Stimulated activated CD8-positive, alpha-beta memory T cell treated with anti-CD3 and anti-CD28 coated beads, Interleukin-15, amount 100 ng/mL, for 4 hours (primary cell): ENCODE measurements at places on chromosomes 6 and 20.

GRCh38 chr6:35955970-35956369 lies 35.1 kb upstream of the SRPK1 start:
- no peak for DNase-seq

- no peak for DNase-seq
These were observed 105.1 kb upstream of the HCRTR2 start for GRCh38 chr6:55069132-55069781.

DNA sequence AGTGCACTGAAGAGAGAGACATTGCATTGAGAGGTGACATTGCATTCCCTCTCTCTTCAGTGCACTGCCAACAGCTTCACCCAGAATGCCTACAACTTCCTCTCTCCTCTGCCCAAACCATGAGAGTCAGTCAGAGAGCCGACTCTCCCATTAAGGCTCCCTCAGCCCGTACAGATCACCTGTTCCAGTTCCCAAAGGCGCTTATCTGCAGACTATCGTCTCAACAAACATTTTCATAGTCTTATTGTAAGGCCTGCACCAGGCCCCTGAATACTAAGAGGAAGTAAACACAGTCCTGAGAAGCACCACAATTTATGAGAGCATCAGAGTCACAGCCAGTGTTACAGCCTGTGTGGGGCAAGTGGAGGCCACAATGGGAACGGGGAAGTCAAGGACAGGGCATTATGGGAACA lies 53.7 kb downstream of the GFOD1 start:
- DNase-seq: no peak

DNA sequence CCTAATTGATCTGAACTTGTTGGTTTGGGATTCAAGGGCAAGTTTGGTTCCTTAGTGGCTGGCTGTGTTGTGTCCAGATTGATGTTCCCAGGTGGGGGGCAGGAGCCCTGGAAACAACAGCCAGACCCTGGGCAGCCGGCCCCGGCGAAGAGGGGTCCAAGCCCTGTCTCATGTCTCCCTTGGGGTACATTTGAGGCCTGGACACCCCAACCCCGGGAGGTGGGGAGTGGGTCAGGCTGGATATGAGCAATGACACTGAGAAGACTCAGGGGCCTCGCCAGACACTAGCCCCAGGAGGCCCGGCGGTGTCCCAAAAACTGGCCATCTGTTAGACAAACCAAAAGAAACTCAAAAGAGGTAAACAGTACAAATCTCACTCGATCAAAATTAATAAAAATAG lies 79.6 kb downstream of the YTHDF1 start:
- DNase-seq: no peak

DNA sequence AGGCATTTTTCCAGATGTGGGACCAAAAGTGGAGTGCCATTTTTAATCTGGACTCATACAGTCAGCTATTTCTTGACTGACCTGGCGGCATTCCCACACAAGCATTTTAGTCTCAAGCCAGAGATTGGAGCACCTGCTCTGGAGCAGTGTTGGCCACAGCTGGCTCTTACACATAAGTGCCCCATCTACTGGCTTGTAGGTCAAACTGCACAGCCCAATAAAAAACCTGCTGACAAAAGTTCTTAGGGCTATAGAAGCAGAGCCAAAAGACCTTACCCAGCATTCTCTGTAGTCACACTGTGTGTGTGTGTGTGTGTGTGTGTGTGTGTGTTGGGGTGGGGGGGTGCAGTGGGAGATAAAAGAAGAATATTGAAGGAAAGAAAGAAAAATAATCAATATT lies 38.6 kb upstream of the SENP6 start:
- DNase-seq: no peak

DNA sequence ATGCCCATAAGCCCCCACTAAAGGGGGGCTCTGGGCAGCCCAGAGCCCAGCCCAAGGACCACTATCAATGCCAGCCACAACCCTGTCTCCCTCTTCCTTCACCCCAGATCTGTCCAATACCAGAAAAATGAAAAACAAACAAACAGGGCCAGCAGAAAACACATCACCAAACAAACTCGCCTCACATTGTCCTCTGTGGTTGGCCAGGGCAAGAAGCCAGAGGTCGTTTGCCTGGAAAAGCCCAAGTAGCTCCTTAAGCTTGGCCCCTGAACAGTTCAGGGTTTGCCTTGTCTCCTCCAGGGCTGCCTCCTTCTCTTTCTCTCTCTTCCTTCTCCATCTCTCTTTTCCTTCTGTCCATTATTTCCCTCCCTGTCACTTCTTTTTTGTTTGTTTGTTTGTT lies 10.1 kb upstream of the SCUBE3 start:
- no peak for DNase-seq

DNA sequence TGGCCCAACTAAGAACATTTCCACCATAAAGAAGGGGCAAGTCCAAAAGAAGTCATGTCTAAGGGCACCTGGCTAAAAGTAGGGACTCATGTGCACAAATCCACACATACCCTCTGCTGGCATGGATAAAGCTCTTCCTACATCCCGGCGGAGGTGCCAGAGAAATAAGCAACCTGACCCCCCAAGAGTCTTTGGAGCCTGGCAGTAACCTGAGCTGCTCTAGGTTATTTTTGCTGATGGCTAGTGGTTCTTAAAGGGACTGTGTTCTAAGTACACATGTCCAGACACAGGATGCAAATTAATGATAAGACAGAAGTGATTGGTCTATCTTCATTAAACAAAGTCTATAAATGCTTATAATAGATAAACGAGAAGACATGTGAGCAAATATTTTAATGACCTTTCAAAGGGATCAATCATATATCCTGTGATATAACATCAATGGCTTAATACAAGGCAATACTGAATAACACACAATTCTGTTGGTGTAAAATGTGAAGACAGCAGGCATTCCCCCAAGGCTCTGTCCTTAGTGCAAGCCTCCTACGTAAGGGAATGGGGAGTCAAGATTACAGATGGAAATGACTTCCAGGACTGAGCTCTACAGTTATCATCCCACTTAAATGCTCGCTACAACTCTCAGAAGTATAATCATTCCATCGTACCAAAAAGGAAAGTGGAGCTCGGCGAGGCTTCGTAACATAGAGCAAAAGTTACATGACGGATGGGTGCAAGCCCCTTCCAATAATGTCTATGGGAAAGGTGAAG lies 52.5 kb downstream of the HIVEP2 start:
- no peak for DNase-seq

GRCh38 chr6:1724124-1724523 lies 114.4 kb downstream of the FOXC1 start:
- DNase-seq: no peak

DNA sequence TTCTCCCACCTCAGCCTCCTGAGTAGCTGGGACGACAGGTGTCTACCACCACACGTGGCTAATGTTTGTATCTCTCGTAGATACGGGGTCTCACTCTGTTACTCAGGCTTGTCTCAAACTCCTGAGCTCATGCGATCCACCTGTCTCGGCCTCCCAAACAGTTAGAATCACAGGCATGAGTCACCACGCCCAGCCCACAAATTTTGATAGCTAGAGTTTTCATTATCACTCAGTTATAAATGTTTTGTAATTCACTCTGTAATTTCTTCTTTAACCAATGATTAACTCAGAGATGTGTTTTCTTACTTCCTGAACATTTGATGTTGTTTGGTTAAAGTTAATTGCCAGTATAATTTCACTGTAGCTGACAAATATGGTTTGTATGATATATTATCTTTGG lies 249.3 kb downstream of the SMOC2 start:
- DNase-seq: no peak

GRCh38 chr6:2111162-2111677 lies 134.2 kb downstream of the GMDS start:
- DNase-seq: no peak

DNA sequence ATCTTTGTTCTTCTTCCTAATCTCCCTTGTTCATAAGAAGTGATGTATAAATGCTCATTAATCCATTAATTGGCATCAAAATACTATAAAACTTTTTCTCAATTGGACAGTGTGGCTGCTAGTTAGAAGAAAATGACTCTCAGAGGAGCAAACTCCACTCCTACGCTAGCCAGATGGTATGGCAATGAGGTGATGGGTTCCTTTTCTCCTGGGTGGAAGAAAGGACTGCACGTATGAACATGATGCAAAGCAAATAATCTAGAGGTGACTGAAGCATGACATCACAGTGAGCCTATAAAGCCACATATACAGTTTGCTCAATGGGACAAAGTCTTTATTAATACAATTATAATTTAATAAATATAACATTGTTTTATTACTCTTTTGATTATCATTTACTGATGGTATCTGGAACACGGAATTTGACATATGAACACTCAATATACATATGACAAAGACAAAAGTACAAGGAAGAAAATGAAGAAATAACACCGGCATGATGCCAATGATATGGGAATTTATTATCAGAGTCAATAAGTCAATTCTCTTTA lies 46.4 kb upstream of the FAM83B start:
- no peak for DNase-seq

DNA sequence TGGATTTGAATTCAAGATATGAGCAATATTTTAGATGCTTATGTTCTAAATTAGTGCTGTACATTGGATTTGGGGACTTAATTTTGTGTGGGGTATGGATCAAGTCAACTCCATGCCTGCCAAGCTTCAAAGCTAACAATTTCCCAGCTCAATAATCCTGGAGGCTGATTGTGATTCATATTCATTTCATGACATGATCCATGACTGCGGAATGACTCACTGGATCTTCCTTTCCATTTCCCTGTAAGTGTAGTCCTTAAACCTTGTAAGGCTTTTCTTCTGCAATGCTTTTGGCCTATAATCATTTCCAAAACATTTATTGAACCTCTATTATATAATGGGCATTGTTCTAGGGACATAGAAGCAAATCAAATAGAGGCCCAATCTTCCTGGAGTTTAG lies 44.7 kb upstream of the CCN2 start:
- no peak for DNase-seq

GRCh38 chr6:68040312-68040778 lies 594.7 kb upstream of the ADGRB3 start:
- no peak for DNase-seq

DNA sequence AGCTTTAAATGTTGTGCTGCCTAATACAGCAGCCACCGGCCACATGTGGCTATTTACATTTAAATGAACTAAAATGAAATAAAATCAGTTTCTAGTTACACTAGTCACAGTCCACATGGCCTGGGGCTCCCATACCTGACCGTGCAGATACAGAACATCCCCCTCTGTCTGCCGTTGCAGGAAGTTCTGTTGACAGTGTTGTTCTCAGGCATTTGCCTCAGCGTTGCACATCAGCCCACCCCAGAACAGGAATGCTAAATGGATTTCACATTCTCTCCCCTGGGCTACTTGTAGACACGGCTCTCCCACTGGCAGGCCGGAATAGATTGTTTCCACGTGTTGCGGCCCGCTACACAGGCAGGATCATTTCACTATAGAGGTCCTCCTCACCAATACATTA lies 26.3 kb downstream of the JAG1 start:
- no peak for DNase-seq

- DNase-seq: no peak
These were observed 277.0 kb upstream of the TBX18 start for GRCh38 chr6:85041376-85041775.

DNA sequence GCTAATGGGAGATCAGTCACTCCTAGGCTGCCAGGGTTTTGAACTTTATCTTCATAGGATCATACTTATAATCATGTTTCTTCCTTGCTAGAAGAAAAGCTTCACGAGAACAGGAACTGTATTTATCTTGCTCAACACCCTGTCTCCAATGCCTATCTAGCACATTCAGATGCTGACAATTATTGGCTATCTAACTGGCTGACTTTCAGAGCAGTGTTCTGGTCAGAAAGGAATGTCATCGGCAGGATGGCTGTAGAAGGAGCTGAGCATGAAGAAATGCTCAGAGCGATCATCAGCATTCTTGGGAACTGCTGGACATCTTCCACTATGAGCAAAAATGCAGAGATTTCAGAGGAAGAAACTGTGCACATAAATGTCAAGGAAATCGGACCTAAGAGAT lies 628.0 kb upstream of the NRSN1 start:
- DNase-seq: no peak

DNA sequence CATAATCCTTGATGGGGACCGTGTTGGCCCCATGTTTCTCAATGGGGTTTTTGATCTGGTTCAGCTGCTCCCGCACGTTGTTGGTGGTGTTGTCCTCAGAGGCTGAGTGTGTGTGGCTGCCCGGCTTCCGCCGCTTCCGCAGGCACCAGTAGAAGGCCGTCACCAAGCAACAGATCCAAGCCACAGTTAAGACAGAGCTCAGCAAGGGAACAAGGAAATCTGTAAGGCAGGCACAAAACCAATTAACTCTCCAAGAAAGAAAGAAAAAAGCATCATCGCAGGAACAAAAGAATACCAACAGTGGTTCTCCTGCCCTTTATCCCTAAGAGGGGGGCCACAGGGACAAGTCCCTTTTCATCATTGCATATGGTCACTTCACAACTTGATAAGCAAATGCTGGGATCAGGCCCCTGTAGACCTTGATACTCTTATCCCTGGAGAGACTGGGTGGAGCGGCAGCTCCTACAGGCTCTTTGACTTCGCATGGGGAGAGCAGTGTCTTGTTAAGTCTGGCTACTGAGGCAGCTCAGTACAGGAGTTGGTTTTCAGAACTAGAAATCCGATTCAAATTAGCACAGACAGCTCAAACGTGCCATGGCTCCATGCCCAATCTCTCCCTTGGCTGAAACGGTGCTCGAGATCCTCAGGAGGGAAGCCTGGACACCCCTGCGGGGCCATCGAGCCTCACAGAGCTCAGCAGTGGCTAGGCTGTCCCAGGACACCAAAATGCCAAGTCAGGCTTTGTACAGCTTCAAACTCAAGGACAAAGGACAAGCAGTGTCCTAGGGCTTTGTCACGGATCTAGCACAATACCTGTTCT lies 33.9 kb downstream of the JAG1 start:
- DNase-seq: no peak

GRCh38 chr6:24140591-24140990 lies 14.6 kb downstream of the NRSN1 start:
- no peak for DNase-seq

DNA sequence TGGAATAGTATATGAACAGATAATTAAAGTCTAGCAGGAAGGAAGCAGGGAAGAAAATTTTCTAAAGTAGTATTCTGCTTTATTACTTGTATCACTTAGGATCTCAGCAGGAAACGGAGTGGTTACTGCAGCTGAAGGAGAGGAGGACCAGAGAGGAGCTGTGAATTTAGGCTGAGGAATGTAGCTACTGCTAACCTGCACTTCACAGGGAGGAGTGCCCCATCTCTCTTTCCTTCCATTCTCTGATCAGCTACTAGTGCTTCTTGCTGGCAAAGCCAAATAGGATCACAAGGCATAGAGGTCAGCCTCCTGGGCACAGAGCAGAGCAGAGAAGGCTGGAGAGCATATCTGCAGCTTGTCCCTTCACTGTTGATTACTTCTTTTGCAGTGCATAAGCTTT lies 205.3 kb upstream of the ASCC3 start:
- no peak for DNase-seq
